CD8-positive, alpha-beta T cell (primary cell): ENCODE measurements at places on chromosomes 7 and 10. TPM values are rescaled to one million over a fixed set of nuclear protein-coding genes. Genes with fewer than 3 reads are reported as not detected.

The PKD2L1 gene
- 0.14 TPM for total RNA-seq

DNA sequence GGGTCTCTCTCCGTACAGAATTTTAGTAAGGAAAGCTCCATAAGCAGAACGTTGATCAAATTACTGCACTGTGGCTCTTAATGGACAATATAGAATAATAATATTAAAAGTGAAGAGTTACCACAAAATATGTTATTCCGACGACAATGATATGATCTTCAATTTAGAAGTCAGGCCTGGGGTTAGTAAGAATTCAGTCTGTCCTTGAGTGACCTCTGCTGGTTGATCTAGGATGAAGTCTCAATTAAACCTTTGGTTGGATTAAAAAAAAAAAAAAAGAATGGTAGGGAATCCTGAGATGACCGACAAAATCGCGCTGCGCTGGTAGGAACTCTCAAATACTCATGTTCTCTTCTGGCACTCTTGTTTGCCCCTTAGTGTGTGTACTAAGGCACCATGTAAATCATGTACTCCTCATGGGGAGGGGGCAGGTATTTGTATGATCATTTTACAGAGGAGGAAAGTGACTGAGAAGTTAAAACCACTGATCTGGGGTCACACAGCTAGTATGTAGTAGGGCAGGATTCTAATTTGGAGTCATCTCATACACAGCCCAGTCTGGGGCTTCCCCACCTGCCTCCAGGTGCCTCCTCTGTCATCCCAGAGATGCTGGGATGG lies 161.3 kb upstream of the NPVF start:
- no peak for DNase-seq

- DNase-seq = no peak
These were observed 584 bp upstream of the RUNDC3B start for GRCh38 chr7:87627634-87627994.

The TRIM50 gene
- total RNA-seq = not detected

The CPED1 gene
- total RNA-seq = not detected

GRCh38 chr7:93980744-93981479 lies 23.2 kb downstream of the BET1 start:
- DNase-seq = no peak

The LLCFC1 gene
- total RNA-seq = not detected

- no peak for DNase-seq
These were observed 144.5 kb upstream of the ZWINT start for GRCh38 chr10:56505555-56505954.

The AKR1C1 gene
- total RNA-seq = 0.62 TPM

GRCh38 chr10:61975391-61975932 lies 74.0 kb downstream of the ARID5B start:
- no peak for DNase-seq

DNA sequence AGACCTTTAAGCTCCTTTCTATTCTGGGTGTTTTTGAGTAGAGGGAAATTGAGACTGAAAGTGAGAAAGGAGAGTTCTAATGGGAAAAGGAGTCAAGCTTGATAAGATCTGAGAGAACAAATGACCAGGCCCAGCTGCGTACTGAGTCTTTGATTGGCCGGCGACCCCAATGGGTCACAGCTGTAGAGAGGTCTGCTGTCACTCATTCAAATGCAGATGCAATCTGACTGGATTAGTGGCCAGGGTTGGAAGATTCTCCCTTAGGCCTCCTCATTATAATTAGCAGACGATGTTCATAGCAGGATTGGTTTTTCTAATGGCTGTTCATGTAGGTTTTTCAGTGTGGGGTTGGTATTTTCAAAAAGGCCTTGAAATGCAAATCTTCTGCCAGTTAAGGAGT lies 127.2 kb upstream of the SLC25A13 start:
- DNase-seq = no peak

- no peak for DNase-seq
These were observed 93.9 kb downstream of the ATXN7L1 start for GRCh38 chr7:105782391-105783042.

DNA sequence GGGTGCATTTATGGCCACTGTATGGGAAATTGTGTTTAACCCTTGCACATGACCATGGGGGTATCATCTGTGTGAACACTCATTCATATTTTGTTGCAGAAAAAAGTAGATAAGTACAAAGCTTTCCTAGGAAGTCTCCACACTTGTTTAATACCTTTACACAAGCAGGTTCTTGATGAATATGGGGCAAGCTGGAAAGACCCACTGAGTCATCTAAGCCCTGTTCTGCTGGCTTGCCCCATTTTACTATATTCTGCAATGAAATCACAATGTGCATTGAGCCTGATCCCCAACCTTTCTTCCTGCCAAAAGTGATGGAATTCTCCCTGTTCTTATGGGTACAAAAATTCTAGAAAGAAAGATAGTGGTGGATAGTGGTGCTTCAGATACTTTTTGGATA lies 99.8 kb downstream of the CCDC71L start:
- DNase-seq = no peak

The TBC1D12 gene
- 0.06 TPM for total RNA-seq

The METTL27 gene
- total RNA-seq = not detected

The ITGB8 gene
- total RNA-seq = not detected

The NPFFR1 gene
- not detected for total RNA-seq

- DNase-seq = no peak
These were observed 317.5 kb upstream of the MAGI2 start for GRCh38 chr7:79770970-79771369.

The APBB1IP gene
- 36.8 TPM for total RNA-seq

DNA sequence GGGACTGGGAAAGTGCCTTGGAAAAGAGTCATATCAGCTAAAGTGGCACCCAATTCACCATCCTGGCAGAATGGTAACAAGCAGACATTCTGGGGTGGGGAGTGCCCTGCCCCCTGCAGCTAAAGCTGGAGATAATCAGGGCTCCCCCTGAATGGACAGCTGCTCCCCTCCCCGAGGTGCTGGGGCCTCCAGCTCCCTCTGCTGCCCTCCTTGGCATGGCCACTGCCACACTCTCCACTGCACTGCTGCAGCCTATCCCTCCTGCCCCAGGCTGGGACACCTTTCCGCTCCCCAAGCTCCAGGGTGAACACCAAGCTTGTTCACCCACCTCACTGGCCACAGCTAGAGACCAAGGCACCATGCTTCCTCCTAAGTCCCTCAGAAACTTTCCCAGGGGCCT lies 9.8 kb upstream of the PARD3 start:
- DNase-seq = no peak

GRCh38 chr7:44121761-44122420 lies 1.5 kb downstream of the POLD2 start:
- no peak for DNase-seq

DNA sequence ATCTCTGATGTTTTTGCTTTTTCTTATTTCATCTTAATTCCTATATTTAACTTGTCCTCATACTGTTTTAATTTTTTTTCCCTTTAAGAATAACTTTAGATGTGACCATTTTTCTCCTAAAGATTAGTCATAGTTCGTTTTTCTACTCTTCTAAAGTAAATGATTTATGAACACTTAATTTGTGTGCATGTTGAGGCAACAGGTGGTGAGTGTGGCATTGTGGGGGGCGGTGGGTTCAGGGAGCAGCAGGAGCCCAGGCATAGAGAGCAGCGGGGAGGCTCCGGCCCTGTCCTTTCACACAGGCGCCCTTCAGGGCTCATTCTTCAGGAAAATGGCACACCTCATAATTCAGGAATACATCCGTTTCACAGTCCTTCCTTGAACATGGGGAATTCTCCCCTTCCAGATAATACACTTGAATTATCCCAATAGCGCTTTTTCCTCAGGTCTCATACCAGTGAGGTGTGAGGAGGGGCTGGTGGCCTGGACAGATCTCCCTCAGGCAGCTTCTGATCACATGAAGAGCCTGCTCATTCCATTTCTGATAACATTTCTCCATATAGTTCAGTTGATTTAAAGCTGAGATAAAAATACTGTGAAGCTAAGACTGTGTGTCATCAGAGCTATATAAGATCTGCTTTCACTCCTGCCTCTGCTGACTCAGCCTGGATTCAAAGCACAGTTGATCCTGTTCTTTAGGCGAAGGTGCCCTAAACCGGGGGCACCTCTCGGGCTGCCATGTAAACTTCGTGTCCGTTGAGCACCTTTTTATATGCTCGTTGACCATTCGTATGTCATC lies 40.2 kb downstream of the CUL1 start:
- DNase-seq = no peak

- no peak for DNase-seq
These were observed 34.0 kb downstream of the AHCYL2 start for GRCh38 chr7:129258649-129259389.

DNA sequence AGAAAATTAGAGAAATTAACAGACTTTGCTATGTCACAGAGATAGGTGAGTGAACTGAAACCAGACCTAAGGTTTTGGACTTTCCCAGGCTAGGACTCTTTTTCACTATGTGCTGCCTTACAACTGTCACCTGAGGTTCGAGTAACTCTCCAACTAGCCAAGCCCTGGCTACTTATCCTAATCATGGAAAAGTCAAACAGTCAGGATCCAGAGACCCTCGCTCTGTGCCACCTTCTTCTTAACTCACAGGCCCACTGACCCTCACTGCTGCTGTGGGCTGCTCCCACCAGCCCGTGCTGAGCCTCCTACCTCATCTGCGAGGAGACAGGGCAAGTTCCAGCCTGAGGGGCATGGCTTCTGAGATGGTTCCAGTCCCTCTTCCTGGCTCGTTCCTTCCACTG lies 211.4 kb upstream of the KLF14 start:
- DNase-seq = no peak

GRCh38 chr7:2517026-2517425 lies 2.5 kb upstream of the LFNG start:
- DNase-seq = no peak

- no peak for DNase-seq
These were observed 103.6 kb downstream of the ZEB1 start for GRCh38 chr10:31422634-31423033.

The STX1A gene
- total RNA-seq = 20.8 TPM

DNA sequence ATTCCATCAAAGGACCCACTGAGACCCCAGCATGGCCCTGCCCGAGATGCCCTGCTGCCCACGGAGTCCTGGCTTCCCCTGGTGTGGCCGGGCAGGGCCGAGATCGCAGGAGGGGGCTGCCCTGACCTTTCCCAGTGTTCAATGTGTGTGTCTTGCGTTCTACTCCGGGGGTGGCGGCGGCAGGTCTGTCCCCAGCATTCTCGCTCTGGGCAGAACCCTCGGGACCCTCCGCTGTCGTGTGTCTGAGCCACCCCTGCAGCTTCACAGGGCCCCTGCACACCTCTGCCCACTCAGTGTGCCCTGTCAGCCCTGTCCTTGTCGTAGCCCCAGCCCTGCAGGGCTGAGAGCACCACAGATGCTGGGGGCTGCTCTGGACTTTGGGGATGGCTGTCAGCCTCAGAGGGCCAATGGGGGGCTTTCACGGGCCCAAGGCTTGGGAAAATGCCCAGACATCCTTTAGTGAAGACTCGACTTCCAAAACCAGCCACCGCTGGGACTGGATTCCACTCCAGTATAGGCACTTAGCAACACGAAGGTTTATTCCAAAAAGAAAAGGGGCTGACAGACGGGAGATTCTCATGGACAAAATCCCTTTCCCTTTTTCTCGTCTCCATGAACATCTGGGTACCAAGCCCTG lies 30.0 kb upstream of the KNDC1 start:
- no peak for DNase-seq

GRCh38 chr10:33453081-33454025 lies 118.9 kb upstream of the NRP1 start:
- no peak for DNase-seq

The KIAA1549 gene
- total RNA-seq = 0.06 TPM

DNA sequence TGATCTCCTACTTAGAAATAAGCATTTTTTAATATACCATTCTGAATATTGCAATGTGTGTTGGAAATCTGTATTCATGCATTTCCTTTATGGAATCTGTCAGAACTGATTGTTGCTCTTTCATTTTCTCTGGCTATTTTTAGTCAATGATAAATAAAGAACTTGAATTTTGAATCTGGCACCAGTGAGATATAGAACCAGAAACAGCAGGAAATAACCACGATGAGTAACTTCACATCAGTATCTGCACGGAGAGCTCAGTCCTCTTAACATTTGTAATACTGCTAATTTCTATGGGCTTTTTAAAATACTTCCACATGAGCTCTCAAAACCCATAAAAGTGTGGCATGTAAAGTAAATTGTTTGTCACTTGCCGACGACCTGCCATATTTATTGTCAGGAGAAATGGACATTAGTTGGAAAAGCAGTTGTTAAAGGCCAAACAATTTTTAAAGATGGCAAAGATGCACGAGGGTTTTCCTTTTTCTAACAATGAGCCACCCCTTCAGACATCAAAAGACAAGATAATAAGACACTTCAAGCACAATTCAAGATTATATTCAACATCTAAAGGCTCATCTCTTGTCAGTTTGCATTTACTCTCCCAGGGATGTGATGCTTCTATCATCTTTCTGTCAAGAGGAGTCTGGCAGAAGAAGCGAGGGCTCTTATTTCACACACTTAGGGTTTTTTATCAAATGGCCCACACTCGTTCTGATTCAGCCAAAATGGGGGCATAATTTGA lies 118.3 kb downstream of the POU6F2 start:
- DNase-seq = no peak

The UROS gene
- 20.7 TPM for total RNA-seq

DNA sequence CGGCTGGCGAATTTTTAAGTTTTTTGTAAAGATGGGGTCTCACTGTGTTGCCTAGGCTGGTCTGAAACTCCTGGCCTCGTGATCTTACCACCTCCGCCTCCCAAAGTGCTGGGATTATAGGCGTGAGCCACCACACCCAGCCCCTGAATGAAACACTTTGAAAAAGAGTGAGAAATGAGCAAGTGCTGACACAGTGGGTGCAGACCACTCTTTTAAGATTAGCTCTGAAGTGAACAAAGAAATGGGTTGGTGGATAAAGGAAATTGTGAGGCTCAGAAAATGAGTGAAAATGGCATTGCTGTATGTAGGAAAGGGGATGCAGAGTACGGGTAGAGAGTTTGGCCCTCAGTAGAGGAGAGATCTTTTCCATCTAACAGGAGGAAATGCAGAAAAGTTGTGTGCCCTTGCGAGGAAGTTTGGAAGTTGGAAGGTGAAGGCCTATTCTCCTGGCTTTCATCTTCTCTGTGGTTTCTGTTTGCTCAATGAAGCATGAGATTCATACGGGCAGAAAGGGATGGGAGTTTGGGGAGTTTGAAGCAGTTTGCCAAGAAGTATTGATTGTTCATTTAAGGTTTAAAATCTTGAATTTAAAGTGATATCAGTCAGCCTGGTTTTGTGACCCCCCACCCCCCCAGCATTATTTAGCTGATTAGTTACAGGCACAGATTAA lies 11.0 kb downstream of the MAPK8 start:
- no peak for DNase-seq

The SERPINE1 gene
- 0.14 TPM for total RNA-seq

GRCh38 chr10:23556727-23557440 lies 118.0 kb downstream of the OTUD1 start:
- no peak for DNase-seq

DNA sequence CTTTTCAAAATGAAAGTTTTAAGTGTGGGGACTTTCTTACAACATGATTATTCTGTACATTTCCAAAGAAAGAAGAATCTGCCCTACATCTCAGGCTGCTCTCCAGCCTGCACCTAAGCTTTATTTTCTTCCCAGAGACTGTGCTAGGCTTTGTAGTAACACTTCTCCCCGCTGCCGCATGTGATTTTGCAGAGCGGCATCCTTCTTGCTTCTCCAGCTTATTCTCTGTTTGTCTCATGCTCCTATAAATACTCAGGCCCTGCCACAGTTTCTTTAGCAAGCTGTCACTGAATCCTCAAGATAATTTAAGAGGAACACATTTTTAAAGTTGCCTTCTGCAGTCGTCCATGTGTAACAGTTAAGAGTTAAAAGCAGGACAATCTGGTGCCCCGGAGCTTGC lies 53.5 kb downstream of the INSYN2A start:
- no peak for DNase-seq
